ENCODE measurements at places on chromosomes 16 and 17. TPM values are rescaled to one million over a fixed set of nuclear protein-coding genes. Genes with fewer than 3 reads are reported as not detected.
A peak's percentile ranks its signal among the peaks of the same experiment; 100 is the strongest.

DNA sequence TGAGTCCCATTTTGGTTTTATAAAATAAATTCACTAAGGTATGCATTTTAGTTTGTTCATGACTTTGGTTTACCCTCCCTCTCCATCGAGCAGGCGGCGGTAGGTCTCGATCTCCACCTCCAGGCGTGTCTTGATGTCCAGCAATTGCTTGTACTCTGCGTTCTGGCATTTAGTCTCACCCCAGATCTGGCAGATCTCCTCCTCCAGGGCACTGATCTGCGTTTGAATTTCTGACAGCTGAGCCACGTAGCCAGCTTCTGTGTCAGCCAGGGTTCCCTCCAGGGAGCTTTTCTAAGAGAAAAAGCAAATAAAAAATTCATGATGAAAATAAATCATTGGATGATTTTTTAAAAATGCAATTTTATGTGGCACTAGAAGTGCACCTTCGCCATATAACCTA lies 4.2 kb downstream of the KRT24 start:
- DNase-seq = no peak

CPSF4L gene
- total RNA-seq = 0.35 TPM

SLFN12 gene
- 4.1 TPM for total RNA-seq

SOX8 gene
- 16.7 TPM for total RNA-seq

DNA sequence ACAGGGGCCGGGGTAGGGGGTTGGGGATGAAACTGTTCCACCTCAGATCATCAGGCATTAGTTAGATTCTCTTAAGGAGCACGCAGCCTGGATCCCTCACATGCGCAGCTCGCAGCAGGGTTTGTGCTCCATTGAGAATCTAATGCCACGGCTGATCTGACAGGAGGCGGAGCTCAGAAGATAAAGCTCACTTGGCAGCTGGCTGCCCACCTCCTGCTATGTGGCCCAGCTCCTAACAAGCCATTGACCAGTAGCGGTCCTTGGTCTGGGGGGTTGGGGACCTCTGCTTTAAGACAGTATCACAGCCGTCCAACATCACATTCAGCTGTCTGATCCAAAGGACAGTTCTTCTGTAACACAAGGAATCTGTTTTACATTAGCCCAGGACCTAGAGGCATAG lies 62.5 kb downstream of the SLC39A11 start:
- DNase-seq = no peak

DNA sequence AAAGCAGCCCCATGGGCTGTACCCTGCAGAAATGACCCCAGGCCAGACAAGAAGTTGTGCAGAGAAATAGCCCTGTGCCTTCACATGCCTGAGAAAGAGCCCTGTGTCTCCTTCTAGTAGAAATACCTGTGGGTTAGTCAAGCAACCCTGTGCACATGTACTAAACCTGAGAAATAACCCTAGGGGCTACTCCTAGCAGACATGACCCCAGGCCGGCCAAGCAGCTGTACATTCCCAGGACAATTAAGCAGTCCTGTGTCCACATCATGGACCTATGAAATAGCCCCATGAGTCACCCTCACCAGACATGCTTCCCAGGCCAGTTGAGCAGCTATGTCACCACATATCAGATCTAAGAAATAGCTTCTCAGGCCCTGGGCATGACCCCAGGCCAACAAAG lies 519.7 kb upstream of the CA10 start:
- no peak for DNase-seq

GRCh38 chr16:78543023-78543422 lies 443.6 kb downstream of the WWOX start:
- DNase-seq = peak; percentile 44

DNA sequence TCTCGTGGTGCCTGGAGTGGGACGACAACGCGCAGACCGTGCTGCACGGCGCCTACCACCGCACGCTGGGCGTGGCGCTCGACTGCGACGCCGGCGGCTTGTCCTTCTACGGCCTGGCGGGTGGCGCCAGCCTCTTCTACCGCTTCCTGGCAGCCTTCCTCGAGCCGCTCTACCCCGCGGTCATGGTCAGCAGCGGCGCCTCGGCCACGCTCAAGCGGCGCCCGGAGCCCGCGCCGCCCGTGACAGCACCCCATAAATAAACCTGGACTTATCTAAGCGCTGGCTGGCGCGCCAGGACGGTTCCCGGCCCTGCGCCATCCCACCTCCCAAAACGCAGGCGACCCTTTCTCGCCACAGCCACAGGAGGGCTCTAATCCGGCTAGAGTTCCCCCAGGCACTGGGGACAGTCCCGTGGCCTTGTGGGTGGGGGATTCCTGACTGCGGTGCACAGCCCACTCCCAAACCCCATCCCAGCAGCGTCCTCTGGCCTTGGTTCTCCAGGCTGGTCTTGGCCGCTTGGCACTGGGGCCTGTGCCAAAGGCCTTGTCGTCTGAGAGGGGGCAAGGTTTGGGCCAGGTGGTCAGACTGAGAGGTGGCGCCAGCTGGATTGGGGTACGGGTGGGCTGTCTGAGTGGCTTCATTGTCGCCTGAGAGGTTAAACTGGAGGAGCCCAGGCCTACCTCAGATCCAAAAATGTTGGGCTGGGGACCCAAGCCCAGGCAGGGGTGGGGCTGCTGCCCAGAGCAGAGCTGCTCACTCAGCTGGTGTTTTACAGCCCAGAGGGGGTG lies 10.1 kb upstream of the SLC16A5 start:
- DNase-seq = no peak

DNA sequence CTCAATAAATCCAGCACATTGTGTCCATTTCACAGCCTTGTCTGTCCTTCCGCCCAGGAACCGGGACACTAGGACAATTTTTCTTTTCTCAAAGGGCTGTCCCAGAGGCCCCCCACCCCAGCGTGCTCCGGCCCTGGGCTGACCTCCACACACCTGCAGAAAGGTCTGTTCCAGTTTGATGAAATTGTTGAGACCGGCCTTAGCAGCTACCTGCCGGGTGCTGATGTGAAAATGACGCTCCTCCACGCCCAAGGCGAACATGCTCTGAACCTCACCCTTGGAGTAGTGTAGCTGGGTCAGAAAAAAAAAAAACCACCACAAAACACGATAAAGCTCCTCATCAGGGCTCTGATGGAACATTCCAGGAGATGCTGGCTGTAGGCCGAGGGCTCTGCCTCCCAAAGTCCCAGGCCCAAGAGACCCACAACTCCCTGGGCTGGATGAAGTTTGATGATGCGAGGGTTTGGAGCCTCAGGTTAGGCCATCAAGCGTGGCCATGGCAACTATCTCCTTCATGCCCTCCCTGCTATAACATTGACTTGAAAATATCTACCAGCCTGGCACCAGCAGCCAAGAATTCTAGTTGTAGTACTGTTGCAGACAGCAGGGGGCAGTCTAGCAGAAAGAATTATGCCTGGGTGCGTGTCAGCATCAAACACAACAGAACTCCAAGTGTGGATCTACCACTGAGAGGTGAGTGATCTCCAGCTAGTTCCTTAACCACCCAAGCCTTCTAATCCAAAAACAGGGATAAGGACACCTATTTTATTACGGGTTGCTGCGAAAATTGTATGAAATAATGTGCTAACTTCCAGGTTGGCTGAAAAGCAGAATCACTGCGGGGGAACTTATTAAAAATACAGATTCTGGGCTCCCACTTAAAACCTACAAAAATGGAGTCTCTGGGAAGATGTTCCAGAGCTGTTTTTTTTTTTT lies 62.1 kb downstream of the RMI2 start:
- DNase-seq = peak; percentile 87

GRCh38 chr17:71227841-71228240 lies 893.0 kb upstream of the SOX9 start:
- no peak for DNase-seq

- no peak for DNase-seq
Observed at GRCh38 chr17:76670718-76671122, 27.2 kb upstream of the ST6GALNAC1 start.

TP53TG3B gene
- total RNA-seq = not detected

DNA sequence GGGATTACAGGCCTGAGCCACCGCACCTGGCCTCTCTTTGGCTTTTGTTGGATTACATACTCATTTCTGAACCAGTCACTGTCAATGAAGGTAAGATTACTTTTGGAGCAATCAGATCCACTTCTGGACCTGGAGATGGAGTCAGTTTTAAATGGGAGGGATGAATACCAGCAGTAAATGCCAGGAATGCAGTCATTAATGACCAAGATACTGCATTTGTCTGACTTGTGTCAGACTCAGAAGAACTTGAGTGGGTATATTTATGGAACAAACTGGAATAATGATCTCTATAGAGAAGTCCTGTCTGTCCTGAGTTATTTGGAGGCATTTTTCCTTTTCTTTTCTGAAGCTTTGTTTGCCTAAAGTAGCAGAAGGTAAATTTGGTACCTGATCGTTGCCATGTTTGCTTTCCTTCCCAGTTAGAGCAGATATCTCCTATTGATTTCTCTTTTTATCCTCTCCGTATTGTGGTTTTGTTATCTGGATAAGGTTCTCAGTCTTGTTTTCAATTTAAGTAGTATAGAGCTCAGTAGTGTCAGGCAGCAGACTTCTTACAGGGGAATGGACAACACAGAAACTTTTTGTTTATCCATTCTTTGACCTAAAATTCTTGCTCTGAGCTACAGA lies 10.7 kb downstream of the NLK start:
- no peak for DNase-seq

- DNase-seq = no peak
Observed at GRCh38 chr17:48725004-48725287, 2.0 kb downstream of the PRAC2 start.

SLX1B gene
- 0.71 TPM for total RNA-seq

- DNase-seq = no peak
Observed at GRCh38 chr17:7340179-7340578, 3.9 kb downstream of the ACAP1 start.

KRT25 gene
- total RNA-seq = 0.05 TPM

- DNase-seq = peak; percentile 67
Observed at GRCh38 chr16:53022374-53022773, 30.3 kb downstream of the CHD9NB start.

SMCR8 gene
- total RNA-seq = 23.1 TPM

- DNase-seq = no peak
Observed at GRCh38 chr16:68756239-68756915, 19.3 kb downstream of the CDH1 start.

PTGES3L gene
- total RNA-seq = 0.42 TPM

KCNJ18 gene
- not detected for total RNA-seq

NOTUM gene
- 3.0 TPM for total RNA-seq

DNA sequence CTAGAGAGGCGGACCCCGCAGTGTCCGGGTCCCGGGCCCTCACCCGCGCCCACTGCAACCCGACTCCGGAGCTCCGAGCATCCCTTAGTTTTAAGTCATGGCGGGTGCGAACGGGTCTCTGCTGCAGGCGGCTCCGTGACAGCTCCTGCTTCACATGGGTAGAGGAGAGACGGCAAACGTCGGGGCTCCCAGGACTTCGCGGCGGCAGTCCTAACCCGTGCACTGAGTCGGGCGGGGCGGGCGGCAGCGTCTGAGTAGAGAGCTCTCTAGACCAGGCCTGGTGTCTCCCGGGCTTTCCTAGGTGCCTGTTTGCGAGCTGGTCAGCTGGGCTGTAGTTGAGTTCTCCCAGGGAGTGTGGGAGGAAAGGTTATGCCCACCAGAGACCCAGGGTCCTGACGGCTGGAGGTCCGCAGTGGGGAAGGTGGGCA lies 345 bp downstream of the TSC2 start:
- DNase-seq = no peak

GRCh38 chr17:1029922-1030644 lies 33.2 kb downstream of the TIMM22 start:
- DNase-seq = no peak

GRCh38 chr17:28949185-28950016 lies 1.9 kb downstream of the PHF12 start:
- DNase-seq = peak; percentile 54

DNA sequence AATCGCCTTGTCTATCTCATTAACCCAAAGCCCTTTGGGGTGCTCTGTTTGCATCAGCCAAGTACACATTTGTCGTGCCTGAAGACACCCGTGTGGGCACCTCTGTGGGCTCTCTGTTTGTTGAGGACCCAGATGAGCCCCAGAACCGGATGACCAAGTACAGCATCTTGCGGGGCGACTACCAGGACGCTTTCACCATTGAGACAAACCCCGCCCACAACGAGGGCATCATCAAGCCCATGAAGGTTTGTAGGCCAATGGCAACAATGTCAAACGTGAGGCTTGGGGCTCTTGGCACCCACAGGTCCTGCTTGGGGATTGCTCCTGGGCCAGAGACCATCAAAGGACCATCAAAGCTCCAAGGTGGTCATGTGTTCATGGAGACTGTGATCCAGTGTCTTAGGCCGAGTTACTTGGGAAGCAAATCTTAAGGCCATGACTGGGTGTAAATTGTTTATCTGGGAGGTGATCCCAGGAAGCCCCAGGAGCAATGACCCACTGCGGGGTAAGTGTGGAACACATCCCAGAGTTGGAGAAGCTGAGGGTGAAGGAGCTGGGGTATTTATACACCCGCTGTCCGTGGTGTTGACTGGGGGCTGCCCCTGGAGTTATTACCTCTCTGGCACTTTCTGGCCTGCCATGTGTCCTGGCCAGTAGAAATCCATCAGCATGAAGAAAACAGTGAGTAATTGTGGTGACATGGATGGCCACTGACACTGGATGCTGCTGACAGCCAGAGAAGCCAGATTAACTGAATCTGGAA lies 24.0 kb downstream of the CDH5 start:
- DNase-seq = no peak

ACD gene
- total RNA-seq = 18.3 TPM

- no peak for DNase-seq
Observed at GRCh38 chr16:27408602-27409031, 6.6 kb downstream of the IL21R start.

CIITA gene
- total RNA-seq = 4.1 TPM

GRCh38 chr17:41784207-41784744 lies 2.2 kb downstream of the JUP start:
- DNase-seq = no peak

KIF2B gene
- total RNA-seq = not detected

- DNase-seq = no peak
Observed at GRCh38 chr17:75558666-75559530, 28.7 kb upstream of the MYO15B start.

DCUN1D3 gene
- 6.9 TPM for total RNA-seq

SCIMP gene
- total RNA-seq = not detected

DNA sequence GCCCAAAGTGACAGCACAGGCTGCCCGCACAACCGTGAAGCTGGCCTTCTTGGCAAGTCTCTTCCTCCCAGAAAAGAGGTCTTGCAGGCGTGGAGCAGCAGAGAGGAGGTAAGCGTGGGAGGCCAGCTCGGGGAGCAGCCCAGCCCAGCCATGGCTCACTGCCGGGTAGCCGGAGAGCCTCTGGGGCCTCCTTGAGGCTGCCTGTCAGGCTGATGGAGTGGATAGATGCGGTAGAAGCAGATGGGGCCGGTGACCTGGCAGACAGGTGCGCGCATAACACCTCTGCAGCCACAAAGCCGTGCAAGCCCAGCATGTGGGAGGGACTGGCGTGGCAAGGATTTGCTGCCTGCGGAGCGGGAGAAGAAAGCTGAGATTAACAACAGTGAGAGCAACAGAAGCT lies 17.1 kb upstream of the DOK4 start:
- no peak for DNase-seq

C16orf92 gene
- not detected for total RNA-seq

- no peak for DNase-seq
Observed at GRCh38 chr16:65570261-65570660, 448.4 kb upstream of the CDH11 start.

DNA sequence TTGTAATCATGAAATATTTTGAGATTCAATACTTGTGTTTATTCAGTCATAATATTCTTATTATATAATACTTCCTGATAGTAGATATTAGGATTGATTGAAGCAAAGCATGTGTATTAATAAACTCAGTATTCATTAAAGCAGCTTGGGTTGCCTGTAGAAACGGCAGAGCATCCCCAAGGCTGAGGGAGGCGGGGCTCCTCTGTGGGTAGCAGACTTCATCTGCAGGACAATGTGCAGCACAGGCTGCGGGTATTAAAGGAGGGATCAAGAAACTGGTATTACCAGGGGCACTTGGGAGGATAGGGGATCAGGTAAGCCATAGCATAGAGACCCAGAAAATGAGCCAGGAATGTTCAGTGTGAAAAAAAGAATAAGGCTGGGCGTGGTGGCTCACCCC lies 213.6 kb downstream of the PRKCA start:
- DNase-seq = no peak
